ENCODE measurements at places on chromosomes 2 and 18. TPM values are rescaled to one million over a fixed set of nuclear protein-coding genes. Genes with fewer than 3 reads are reported as not detected.
A peak's percentile ranks its signal among the peaks of the same experiment; 100 is the strongest.

- no peak for DNase-seq
Measured at GRCh38 chr18:51191128-51191717, 6.3 kb downstream of the MEX3C start.

- no peak for DNase-seq
Measured at GRCh38 chr2:240996161-240996833, 2.1 kb upstream of the SNED1 start.

DNA sequence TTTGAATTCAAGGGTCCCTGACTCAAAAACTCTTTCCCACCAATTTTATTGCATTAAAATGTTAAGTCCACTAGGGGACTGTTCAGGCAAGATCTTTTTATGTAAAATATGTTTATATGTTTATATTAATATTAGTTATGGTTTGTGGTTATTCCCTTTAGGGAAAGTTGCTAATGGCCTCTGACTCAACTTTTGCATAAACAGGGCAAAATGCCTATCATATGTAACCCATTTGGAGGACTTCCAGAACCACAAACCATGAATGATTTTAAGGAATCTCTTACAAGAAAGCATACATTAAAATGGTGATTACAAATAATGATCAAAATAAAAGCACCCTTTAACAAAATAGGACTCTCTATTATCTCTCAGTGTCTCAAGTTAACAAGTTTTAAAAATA is 1484.5 kb upstream of the ZEB2 start:
- no peak for DNase-seq

DNA sequence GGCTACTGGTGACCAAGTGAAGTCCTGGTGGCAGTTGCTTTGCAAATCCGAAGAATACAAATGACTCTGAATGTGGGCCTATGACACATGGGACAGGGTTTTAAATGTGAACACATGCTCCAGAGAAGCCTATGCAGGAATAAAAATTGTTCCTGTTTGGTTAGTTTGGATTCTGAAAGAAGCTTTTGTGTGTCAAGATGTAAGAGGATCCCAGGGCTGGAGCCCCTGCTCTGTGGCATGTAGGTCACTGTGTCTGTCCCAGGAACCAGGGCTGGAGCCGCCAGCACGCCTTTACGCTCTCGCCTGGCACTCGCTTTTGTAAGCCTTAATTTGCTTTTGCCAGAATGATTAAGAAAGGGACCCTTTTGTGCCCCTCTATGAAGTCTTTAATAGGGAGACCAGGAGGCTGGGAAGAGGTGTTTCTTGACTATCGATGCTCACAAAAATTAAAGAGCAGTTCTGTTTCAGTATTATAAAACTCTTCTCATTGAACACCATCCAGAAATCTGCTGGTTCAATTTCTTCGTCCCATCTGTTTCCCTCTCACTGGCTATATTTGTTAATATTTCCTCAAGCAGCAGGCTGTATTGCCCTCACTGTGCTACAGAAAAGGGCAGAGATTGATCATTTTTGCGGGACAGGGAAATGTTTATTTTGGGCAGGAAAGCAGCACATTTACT is 532.7 kb upstream of the POU3F3 start:
- no peak for DNase-seq

GRCh38 chr2:96874198-96874831 is 4.4 kb upstream of the SEMA4C start:
- no peak for DNase-seq

- no peak for DNase-seq
Measured at GRCh38 chr2:192347542-192347941, 152.8 kb upstream of the TMEFF2 start.

- DNase-seq = no peak
Measured at GRCh38 chr2:196742685-196743084, 56.8 kb downstream of the GTF3C3 start.

GRCh38 chr2:241002275-241003046 is 4.0 kb downstream of the SNED1 start:
- DNase-seq = no peak

DNA sequence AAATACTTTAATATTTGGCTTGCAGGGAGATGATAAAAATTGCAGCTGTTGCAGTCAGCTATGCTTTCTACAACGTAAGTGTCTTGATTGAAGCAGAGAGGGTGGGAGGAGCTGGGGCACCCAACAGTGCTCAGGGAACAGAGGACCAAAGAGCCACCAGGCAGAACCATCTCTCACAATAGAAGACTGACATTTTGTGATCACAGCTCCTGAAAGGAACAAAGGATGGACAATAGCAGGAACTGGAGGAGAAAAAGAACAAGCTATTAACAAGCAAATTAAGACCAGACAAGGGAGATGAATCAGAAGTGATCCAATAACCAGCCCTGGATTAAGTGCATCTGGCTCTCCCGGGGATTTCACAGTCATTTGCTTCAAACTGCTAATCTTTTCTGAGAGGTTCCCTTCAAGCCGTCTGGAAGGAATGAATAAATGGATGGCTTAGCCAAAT is 65.7 kb upstream of the SMAD2 start:
- DNase-seq = no peak

DNA sequence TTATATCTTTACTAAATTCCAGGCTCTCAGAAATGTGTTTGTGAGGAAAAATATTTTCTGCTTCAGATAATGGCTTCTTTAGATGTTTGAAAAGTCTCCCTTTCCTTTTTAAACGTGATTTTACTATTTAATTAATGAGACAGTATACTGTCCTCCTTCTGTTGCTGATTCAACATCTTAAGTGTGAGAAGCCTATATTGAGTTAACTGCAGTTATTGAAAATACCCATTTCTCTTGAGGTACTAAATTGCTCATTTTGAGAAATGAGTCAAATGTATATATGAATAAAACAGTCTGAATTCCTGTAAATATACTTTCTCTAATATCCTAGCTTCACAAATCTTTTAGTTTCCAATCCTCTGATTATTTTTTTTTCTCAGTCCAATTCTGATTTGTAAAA is 470.2 kb downstream of the PTPRM start:
- no peak for DNase-seq

- no peak for DNase-seq
Measured at GRCh38 chr2:873651-874580, 76.7 kb upstream of the SNTG2 start.

DNA sequence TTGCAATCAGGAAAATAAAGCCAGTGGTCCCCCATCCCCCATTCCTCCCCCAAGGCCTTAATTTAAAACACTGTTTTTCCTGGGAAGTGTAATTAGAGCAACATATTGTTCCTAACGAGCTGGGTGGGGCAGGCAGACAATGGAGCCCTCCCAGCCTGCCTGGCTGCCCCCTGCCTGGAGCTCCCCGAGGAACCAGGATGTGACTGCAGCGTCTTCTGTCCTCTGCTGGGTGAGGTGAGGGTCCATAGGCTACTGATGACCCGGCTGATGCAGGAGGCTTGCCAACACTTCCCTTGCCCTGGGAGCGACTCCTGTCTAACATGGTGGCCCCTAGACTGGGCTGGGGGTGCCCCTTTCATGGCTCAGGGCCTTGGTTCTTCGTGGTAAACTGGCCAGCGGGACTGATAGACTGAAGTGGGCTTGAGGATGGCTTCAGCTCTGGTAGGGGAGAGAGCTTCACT is 152.4 kb downstream of the DYSF start:
- peak; percentile 11 for DNase-seq

DNA sequence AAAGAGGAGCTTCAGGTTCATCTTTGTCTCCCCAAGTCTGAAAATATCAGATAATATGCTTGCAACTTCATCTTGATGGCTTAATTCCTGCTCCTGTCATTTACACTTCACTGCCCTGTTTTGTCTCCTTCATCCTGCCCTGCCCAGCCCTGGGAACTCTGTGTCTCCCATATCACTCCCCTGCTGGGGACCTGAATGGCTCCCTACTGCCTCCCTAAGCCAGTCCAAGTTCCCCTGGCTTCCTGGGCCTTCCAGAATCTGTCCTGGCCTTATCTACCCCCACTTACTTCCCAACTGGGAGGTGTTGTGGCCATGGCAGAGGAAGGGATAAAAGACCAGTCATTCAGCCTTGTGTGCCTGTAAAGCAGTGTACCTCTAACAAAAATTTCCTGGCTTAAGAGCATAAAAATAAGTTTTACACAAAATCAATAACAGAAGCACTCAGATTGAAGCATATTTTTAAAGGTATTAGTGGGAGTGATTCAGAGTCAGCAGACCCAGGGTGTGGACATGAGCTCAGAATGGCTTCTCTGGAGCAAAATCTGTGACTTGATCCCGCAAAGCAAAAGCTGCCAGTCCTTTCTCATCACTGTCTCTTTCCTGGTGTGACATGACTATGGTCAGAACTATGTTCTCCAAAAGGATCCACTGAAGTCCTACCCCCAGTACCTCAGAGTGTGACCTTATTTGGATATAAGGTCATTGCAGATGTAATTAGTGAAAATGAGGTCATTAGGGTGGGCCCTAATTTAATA is 59.1 kb downstream of the INO80C start:
- no peak for DNase-seq

- no peak for DNase-seq
Measured at GRCh38 chr2:214465363-214466146, 54.7 kb downstream of the VWC2L start.

The CFC1 gene
- 0.62 TPM for total RNA-seq

The NT5DC4 gene
- not detected for total RNA-seq

The CAVIN2 gene
- total RNA-seq = 235 TPM

The LYG1 gene
- 3.0 TPM for total RNA-seq

The CARF gene
- total RNA-seq = 5.0 TPM

The BMP10 gene
- not detected for total RNA-seq

The POTEC gene
- not detected for total RNA-seq

Measured in uterus (tissue), 4 donors.